ENCODE measurements at places on chromosomes 7 and 10. TPM values are rescaled to one million over a fixed set of nuclear protein-coding genes. Genes with fewer than 3 reads are reported as not detected.

Gene PLPP4
- 0.61 TPM for total RNA-seq

Gene BEND7
- total RNA-seq, result 24.6 TPM

Gene NPFFR1
- not detected for total RNA-seq

Gene NCAPG2
- total RNA-seq, result 67.6 TPM

Gene GNAT3
- not detected for total RNA-seq

Gene POMZP3
- 23.8 TPM for total RNA-seq

Gene SDK1
- 6.2 TPM for total RNA-seq

Gene TMEM213
- not detected for total RNA-seq

Gene IGF2BP3
- 124 TPM for total RNA-seq

Gene VSTM4
- not detected for total RNA-seq

Gene XRCC2
- 18.5 TPM for total RNA-seq

Gene RET
- total RNA-seq, result not detected
